CD4-positive, alpha-beta T cell treated with Interleukin-17A for 1 hour (primary cell): ENCODE measurements at places on chromosomes 7 and 10.
A peak's percentile ranks its signal among the peaks of the same experiment; 100 is the strongest.

GRCh38 chr7:53602817-53603418 is 567.5 kb downstream of the POM121L12 start:
- no peak for DNase-seq

DNA sequence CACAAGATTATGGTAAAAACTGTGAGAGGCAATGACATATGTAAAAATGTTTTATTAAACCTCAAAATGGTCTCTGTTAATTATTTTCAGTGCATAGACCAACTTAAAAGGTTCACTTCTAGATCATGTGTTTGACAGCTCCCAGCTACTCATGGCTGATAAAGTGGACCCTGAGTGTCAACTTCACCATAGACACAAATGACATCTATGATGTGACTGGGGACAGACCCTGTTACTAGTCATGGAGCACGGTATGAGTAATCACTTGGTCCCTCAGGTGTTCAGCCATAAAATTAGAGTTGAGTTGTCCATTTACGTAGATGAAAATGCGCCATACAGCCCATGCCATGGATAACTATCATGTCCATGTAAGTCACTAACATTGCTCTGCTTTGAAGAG is 199.8 kb downstream of the ZNF365 start:
- DNase-seq, result no peak

- DNase-seq, result no peak
Measured at GRCh38 chr10:132347211-132347930, 15.4 kb downstream of the LRRC27 start.

- no peak for DNase-seq
Measured at GRCh38 chr7:1140476-1141104, 19.4 kb downstream of the ZFAND2A start.

DNA sequence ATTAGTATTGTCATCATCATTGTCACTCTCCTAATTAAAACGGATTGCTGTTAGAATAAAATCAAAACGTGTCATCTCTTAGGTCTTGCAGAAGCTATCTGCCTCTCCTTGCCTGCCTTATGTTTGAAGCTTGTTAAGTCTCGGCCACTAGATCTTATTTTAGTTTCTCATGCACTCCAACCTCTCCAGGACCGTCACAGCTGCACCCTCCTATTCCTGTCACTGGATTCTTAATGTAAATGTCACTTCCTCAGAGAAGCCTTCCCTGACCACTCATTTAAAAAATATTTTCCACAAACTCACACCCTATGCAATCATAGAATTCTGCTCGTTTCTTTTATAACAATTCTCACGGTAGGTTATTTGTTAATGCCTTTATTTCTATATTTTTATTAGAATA is 103.9 kb upstream of the DKK1 start:
- no peak for DNase-seq

GRCh38 chr7:157158400-157158799 is 19.7 kb downstream of the UBE3C start:
- no peak for DNase-seq

- DNase-seq, result no peak
Measured at GRCh38 chr7:152868122-152869040, 108.8 kb downstream of the ACTR3B start.

DNA sequence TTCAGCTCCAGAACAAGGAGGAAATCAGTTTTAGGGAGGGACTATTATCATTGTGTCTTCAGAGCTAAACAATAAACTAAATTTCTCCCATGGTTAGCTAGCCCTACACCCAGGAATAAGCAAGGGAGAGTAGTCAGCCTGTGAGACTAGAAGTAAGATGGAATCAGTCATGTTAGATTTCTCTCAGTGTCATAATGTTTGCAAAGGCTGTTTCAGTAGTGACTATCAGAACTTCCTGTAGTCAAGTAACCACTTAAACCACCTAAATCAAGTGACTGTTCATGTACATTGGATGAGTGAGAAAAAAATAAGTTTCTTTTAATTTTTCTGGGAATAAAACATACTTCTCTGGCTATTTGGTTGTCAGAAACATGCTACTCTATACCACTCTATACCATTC is 121.6 kb downstream of the KCND2 start:
- DNase-seq, result no peak

DNA sequence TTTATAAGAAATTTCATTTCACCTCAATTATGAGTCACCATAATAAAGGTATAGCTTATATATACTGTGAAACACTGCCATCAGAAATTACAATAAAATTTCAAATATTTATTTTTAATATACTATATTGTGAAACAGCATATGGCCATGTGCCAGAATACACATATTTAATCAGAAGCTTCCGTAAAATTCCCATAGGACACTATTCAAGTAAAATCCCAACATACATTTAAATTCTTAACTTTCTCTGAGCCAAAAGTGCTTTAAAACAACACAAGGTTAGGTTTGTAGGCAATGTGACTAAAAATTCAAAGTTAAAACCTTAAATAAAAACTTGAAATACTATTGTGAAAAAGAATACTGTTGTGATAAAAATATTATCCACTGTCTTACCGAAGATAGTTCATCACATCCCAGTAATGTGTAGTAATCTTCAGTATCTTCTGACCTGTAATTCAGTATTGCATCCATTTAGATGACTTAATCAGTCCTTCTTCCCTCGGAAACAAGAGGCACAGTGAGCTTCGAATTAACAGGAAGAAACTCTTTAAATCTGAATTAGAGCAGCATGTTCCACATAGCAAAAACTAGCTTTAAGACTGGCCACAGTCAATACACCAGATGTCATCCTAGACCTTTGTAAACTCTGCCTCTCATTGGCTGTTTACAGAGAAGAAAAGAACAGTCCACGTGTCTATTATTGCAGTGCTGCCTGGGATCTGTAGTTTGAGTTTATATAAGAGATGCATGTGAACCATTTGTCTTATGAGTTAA is at the start of gene DNAJC12:
DNAJC12 (minus strand) TSS at position 648 of the 774 bp plus-strand sequence; CDS start at position 471, 177 bp downstream.
- DNase-seq, result peak; percentile 32

GRCh38 chr7:43394441-43395130 is 188.3 kb upstream of the STK17A start:
- no peak for DNase-seq

- DNase-seq, result no peak
Measured at GRCh38 chr10:94197241-94197640, 165.5 kb downstream of the NOC3L start.

DNA sequence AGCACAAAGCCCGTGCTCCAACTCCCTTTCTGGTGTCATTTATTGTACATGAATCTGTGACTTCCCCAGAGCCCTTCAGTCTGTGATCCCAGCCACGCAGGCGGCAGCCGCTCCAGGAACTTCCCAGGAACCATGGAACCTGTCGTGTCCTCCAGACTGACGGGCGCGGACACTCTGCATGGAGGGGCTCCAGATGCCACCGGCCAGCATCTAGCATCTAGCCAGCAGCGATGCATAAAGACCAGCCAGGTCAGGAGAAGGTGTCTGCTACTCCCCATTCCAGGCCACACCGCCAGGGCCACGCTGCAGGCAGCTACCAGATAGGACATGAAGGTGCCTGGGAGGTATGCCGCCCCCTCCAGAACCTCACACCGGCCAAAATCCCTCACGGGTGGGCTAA is 77.4 kb downstream of the PRKAG2 start:
- no peak for DNase-seq

- DNase-seq, result no peak
Measured at GRCh38 chr7:1454542-1454941, 4.7 kb downstream of the MICALL2 start.

- no peak for DNase-seq
Measured at GRCh38 chr7:75546237-75547015, 54.3 kb downstream of the SPDYE5 start.

GRCh38 chr7:130831817-130832481 is 97.9 kb upstream of the KLF14 start:
- DNase-seq, result peak; percentile 35

GRCh38 chr7:109266610-109267009 is 696.9 kb downstream of the DNAJB9 start:
- no peak for DNase-seq
